ENCODE measurements at places on chromosomes 6 and 20.

GRCh38 chr6:13412639-13413465, 74.5 kb downstream of the GFOD1 start:
- DNase-seq = no peak

- DNase-seq = no peak
Measured at GRCh38 chr20:59350330-59351156, 50.1 kb downstream of the EDN3 start.

DNA sequence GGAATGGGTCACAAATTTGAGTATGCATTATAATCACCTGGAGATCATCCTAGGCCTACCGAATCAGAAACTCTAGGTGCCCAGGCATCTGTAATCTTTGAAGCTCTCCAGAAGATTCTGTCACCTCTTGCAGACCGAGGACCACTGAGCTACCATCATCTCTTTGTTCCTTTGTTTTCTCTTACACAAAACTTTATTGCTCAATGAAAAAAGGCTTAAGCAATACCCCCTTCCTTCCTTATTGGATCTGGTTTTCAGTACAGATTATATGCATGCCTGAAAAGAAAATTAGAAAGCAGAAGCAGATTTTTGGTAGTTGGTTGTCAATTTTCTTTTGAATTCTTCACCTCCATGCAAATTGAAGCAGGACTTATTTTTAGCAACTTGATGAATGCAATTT, 31.3 kb downstream of the STX11 start:
- no peak for DNase-seq

GRCh38 chr6:151014404-151015100, 149.1 kb downstream of the MTHFD1L start:
- peak; percentile 73 for DNase-seq

DNA sequence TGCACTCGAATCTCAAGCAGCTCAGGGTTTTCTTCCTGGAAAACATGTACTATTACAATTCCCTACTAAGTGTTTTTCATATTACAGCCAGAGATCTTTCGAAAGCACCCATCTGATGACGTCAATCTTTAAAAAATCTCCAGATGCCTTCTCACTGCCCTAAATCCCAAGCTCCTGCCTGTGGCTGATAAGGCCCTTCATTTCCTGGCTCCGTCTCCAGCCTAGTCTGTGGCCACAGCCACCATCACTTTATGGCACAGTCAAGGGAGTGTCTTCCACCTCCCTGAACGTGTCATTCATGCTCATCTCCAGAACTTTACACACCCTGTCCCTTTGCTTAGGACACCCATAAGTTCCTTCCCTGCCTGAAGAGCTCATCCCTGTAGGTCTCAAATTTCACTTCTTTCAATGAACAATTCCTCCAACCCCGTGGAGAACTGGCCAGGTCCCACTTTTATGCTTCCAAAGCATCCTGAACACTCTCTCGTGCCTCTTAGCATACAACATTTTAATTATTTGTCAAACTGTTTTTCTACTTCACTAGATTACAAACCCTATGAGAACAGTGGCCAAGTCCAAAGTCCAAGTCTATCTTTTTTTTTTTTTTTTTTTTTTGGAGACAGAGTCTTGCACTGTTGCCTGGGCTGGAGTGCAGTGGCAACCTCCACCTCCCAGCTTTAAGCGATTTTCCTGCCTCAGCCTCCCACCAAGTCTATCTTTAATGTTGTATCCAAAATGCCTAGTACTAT, 106.1 kb upstream of the AGPAT4 start:
- DNase-seq = no peak

GRCh38 chr6:142885182-142885867, 59.7 kb downstream of the HIVEP2 start:
- peak; percentile 44 for DNase-seq

Measured in right hindlimb (tissue), 1 donor.